Hippocampal formation (tissue), 2 donors: ENCODE measurements at places on chromosomes 2 and 18.

GRCh38 chr18:48796491-48797205 is 154.1 kb downstream of the SMAD7 start:
- DNase-seq = no peak

DNA sequence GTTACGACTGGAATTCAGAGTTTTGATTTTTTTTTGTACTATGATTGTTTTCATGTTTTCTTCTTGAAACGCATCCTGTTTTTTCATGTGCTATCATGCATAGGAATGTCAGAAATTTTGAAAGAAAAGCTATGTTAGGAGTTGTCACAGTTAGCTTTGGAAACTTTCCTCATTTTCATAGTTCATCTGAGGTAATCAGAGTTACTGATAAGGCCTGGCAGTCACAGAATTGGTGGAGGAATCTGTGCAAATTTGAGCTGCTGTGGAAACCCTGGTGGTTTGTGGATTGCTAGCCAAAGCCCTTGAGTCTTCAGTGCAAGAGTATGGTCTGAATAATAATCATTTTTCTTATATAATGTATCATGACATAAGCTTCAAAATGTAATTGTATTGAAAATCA is 401.0 kb downstream of the CNTNAP5 start:
- no peak for DNase-seq

DNA sequence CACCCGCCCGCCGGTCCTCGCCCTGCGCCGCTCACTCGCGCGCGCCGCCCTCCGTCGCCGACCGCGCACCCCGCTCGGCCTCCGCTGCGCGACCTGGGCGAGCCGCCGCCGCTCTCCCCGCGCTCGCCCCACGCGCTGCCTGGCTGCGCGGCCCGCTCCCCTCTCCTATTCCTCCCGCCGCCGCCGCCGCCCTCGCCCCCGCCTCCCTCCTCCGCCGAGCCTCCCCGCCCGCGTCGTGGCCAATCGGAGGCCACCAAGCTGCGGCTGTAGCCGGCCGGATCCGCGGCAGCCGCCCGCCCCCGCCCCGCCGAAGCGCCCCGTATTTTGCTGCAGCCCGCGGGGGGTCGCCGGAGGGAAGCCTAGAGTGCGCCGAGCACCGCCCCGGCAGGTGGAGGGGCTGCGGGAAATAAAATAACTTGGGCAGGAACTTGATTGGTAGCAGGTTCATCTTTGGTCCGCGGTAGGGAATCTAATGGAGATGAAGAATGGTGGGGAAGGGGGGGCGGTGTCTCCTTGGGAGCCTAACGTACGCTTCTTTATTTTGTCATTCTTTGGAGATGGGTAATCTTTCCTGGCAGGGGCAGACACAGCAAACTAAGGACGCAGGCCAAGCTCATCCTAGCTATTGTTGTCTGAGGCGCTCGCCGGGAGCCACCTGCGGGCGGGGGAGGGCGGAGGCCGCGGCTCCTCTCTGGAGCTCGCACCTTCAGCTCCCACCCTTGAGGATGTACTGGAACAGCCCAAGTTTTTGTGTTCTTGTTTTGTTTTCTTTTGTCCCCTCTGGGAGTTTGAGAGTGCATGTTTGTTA is 1.1 kb upstream of the CDH2 start:
- peak; percentile 63 for DNase-seq

GRCh38 chr2:179106342-179106675 is 56.4 kb upstream of the CCDC141 start:
- no peak for DNase-seq

DNA sequence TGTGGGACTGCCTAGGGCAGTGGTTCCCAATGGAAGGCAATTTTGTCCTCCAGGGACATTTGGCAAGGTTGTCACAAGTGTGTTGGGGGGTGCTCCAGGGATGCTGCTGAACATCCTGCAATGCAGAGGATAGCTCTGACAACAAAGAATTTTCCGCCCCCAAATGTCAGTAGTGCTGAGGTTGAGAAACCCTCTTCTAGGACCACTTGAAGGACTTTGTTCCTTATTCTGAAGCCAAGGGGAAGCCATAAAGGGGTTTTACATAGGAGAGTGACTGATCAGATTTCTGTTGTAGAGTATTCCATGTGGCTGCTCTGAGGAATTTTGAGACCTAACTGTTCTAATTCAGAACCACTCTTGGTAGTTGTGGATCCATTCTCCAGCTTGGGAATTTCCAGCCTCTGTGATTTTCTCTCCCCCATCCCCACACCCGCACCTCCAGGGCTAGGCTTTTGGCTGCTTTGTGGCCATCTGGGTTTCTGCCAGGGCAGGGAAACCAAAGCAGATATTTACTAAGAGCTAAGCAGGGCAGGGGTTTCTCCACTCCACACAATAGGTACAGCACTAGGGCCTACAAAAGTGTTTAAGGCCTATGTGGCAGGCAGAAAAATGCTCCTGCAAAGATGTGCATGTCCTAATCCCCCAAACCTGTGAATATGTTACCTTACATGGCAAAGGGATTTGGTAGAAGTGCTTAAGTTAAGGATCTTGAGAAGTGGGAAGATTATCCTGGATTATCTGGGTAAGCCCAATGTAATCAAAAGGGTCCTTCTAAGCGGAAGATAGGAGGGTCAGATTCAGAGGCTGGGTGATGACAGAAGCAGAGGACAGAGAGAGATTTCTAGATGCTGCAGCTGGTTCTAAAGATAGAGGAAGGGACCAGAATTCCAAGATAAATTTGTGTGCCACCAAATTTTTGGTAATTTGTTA is 135.4 kb downstream of the TMEM17 start:
- DNase-seq = no peak

DNA sequence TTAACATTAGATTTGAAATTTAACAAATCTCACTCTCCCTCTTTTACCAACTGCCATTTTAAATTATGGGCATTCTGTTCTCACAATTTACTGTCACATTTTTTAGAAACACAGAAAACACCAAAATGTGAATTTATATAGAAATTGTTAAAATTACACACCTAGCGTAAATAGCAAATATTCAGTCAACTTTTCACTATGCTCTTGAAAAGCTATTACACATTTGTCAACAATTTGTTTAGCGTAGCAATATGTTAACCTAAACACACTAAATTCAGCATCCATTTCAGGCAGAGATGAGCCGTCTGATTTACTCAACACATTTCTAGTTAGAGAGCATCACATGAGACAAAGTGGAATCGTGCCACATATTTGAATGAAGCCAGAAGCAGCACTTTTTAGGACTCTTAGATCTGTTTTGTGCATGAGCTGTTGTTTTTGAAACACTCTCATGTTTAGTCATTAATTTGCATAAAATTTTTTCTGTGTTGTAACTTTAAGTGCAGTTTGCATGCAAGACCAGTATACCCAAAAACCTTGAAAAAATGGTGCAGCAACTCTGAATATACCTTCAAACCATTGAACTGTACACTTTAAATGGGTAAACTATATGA is 8.2 kb downstream of the TTC32 start:
- DNase-seq = no peak

- DNase-seq = no peak
Measured at GRCh38 chr18:10923141-10923540, 226.2 kb downstream of the PIEZO2 start.

- DNase-seq = no peak
Measured at GRCh38 chr2:120857931-120858330, 122.3 kb downstream of the GLI2 start.

- DNase-seq = no peak
Measured at GRCh38 chr2:192604295-192604694, 409.6 kb upstream of the TMEFF2 start.

DNA sequence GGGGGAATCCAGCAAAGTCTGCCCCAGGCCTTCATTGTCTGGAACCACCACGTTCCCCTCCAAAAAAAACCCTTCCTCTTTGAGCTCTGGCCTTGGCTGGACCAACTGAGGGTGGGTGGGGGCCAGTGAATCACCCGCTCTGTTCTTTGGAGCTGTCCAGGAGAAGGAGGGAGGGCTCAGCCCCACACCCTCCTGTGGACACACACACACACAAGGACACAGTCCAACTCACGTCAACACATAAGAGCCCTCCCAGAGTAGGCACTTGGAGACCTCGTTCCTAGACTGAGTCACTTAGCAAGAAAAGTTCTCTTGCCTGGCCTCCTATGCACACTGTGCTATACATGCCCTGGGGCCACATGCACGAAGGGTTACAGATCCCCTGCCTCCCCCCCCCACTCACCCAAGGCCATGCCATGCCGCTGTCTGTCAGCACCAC is 1.2 kb upstream of the TNS1 start:
- DNase-seq = no peak

DNA sequence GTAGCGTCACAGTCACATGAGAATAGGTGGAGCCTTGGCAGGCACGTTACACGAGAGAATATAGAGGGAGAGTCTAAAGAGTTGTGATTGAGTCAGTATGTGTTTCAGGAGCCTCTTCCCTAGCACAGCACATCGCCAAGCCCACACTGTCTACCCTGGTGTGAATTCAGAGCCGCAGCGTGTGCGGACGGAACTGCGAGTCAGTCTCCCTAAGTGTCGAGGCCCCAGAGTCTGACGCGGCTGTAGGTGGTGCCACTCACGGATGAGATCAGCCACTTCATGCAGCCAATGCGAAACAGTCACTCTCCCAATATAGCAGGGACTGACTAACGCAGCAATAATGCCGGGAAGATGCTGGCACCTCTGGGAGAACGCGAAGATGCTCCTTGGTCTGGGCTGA is 587.3 kb upstream of the ID2 start:
- no peak for DNase-seq

DNA sequence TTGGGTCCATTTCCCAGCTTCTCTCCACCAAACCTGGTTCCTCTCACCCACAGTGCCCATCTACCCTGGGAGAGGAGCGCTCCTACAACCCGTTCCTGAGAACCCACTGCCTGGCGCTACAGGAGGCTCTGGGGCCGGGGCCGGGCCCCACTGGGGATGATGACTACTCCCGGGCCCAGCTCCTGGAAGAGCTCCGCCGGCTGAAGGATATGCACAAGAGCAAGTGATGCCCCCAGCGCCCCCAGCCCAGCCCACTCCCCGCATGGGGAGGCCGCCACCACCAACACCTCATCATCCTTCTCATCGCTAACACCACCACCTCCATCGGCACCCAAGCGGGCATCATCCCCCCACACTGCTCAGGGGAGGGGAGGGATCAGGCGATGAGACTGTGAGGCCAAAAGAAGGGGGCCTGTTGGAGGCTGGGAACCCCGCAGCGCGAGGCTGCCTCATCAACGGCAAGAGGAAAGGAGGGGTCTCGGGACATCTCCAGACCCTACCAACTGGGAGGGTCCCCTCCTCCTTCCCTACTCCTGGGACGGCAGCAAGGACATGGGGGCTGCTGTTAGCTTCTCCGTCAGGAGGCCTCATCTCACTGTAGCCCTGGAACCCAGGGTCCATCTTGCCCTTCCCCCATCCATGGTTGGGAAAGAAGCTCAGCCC is 11.8 kb upstream of the CATIP start:
- DNase-seq = no peak

GRCh38 chr2:99571954-99572353 is 82.1 kb upstream of the REV1 start:
- DNase-seq = no peak
